ENCODE measurements at places on chromosomes 1 and 21. TPM values are rescaled to one million over a fixed set of nuclear protein-coding genes. Genes with fewer than 3 reads are reported as not detected.

Gene AJAP1
- not detected for total RNA-seq

Gene SWT1
- 2.3 TPM for total RNA-seq

- H3K36me3 ChIP-seq: no peaks in the 10 kb centered on the region
- H3K4me1 ChIP-seq: no peaks in the 10 kb centered on the region
These were observed 105.3 kb downstream of the BACH1 start for GRCh38 chr21:29403922-29404538.

- peak within 1 kb of the TSS; percentile 3 for H3K4me3 ChIP-seq
- H3K4me1 ChIP-seq: no peaks in the 10 kb centered on the region
- DNase-seq: no peak
- no peaks in the 10 kb centered on the region for H3K36me3 ChIP-seq
- no peak within 1 kb of the TSS for H3K27ac ChIP-seq
- peaks cover 13% of the 10 kb centered on the region for H3K27me3 ChIP-seq
These were observed at the start of gene HMCN1 for GRCh38 chr1:185733818-185734735. TSS of gene HMCN1 (plus strand) at chr1:185734391. CDS start at chr1:185734780, 389 bp downstream.

GRCh38 chr1:51837243-51837642, 41.3 kb downstream of the NRDC start:
- H3K4me1 ChIP-seq: no peaks in the 10 kb centered on the region
- no peak overlapping the region for H3K4me3 ChIP-seq
- DNase-seq: no peak
- peaks cover 17% of the 10 kb centered on the region for H3K36me3 ChIP-seq

GRCh38 chr1:6027591-6027990, 18.1 kb upstream of the KCNAB2 start:
- no peak for DNase-seq
- peaks cover 74% of the 10 kb centered on the region for H3K4me1 ChIP-seq
- H3K27ac ChIP-seq: peak overlapping the region; percentile 90
- H3K36me3 ChIP-seq: peaks cover 7% of the 10 kb centered on the region
- H3K4me3 ChIP-seq: peak overlapping the region; percentile 92
- H3K27me3 ChIP-seq: no peaks in the 10 kb centered on the region

GRCh38 chr1:42469727-42470126, 6.6 kb downstream of the CCDC30 start:
- H3K27me3 ChIP-seq: no peaks in the 10 kb centered on the region
- no peak overlapping the region for H3K4me3 ChIP-seq
- H3K36me3 ChIP-seq: no peaks in the 10 kb centered on the region
- no peak for DNase-seq
- no peaks in the 10 kb centered on the region for H3K4me1 ChIP-seq

DNA sequence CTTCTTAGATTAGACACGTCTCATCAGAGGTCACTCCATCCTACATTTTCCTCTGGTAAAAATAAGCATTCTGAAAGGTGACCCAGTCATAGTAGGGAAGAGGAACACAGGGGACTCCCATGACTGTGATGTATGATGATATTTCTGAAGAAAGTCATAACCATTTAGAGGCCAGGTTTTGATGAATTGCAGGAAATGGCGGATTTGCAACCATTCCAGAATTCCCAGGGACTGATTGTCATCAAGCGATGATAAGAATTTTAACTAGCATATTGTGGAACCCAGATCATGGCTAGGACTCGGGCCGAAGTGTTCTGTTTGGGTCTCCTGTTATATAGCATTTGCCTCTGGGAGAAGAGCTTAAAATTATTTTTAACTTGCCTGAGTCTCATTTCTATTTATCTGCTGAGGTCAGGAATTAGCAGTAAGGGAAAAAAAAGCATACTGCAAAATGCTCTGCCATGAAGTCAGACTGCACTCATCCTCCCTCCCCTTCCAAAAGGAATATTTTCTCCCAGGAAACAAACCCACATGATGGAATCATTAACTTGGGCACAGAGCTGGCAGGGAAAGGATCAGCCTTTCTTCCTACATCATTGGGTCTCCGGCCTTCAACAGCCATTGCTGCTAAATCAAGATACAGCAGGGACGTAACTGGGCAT, 286.7 kb downstream of the HLX start:
- H3K36me3 ChIP-seq: no peaks in the 10 kb centered on the region
- H3K27ac ChIP-seq: no peak overlapping the region
- no peaks in the 10 kb centered on the region for H3K4me1 ChIP-seq
- H3K27me3 ChIP-seq: no peaks in the 10 kb centered on the region

GRCh38 chr1:212958175-212958574, 7.8 kb downstream of the VASH2 start:
- H3K27me3 ChIP-seq: peaks cover 5% of the 10 kb centered on the region
- no peak for DNase-seq
- no peak overlapping the region for H3K4me3 ChIP-seq
- no peaks in the 10 kb centered on the region for H3K4me1 ChIP-seq
- no peaks in the 10 kb centered on the region for H3K36me3 ChIP-seq
- H3K27ac ChIP-seq: no peak overlapping the region

Measured in CD8-positive, alpha-beta memory T cell (primary cell).